ENCODE measurements at places on chromosomes 6 and 20.

DNA sequence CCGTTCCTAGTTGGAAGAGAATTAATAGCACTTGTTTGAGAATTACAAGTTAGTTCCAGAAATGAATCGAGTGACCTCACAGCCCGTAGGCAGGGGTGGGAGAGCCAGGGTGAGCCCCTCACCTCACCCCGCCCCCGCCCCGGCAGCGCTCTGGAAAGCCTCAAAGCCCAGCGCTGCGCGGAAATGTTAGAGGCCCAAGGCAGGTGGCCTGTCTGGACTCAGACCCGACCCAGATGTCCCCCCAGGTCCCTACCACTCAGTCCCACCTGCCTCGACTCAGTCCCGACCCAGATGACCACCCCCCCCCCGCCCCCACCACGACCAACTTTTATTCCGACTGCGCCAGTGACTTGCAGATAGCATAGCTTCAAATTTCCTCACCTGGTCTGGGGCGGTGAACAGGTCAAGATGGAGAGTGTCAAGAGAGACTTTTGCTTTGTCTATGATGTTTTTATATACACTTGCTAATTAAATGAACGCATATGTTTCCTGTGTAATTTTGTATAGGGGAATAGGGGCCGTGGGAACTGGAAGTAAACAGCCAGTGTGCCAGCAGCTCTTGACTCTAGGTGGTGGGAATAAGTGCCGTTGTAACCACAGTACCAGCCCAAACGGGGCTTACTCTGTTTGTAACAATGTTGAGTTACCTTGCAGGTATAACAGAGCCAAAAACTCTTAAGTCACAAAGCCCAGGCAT, 1.2 kb upstream of the PXDC1 start:
- DNase-seq: peak; percentile 82

GRCh38 chr6:130680116-130680515, 147.1 kb upstream of the SMLR1 start:
- DNase-seq: no peak

GRCh38 chr20:17298171-17298570, 71.3 kb downstream of the PCSK2 start:
- DNase-seq: no peak

DNA sequence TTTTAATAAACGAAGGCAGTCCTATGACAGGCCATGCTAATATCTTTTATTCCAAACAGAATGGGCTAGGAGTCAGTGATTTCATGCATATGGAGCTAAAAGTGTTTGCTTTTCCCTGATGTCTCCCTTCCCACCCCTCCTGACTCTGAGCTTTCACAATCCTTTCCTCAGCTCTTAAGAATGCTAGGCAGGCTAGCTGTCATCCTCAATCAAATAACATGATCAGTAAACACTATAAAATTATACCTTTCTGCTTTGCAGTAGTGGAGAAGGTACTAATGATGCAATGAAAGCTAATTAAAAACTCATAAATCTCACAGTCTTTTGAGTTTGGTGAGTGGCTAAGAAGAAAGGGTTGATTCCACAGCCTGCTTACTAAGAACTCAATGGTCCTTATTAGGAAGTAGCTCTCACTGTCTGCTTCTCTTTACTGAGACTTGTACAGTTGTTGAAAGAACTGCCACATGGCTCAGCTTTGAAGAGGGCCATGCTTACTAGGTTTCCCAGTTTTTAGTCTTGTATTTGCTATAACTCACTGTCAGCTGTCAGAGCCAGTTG, 250.9 kb upstream of the JAG1 start:
- DNase-seq: no peak

GRCh38 chr6:154370545-154370944, 13.9 kb upstream of the IPCEF1 start:
- no peak for DNase-seq

- no peak for DNase-seq
Observed at GRCh38 chr6:22821664-22822320, 252.4 kb downstream of the HDGFL1 start.

- no peak for DNase-seq
Observed at GRCh38 chr6:56961151-56961550, 6.2 kb downstream of the BEND6 start.

DNA sequence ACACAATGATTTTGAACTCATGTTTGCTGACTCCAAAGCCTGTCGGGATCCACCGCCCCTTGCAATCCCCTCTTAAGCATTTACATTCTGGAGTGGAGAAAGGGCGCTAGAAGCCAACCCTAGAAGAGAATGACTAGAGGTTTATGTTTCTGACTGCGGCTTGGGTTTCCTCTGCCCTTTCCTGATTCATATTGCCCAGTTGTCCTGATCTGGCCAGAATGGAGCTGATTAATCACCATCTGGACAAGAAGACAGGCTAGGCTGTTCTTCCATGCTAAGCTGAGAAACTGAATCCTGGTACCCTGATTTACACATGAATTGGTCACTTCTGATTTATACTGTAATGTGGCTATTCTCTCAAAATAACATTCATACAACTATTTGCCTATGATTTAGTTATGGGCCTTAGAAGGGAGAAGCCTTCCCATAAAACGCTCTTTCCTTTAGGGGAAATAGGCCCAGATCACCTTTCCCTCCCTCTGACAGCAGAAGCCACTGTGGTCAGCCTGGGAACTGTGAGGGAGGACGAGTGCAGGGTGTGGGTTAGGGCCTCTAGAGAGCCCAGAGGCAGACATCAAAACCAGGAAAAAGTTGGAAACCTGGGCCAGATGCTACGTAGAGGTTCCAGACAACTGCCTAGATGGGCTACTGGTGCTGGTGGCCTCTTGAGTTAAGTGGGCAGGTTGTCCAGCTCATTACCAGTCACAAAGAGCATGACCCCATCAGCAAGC, 199.2 kb upstream of the PRDM1 start:
- DNase-seq: no peak

DNA sequence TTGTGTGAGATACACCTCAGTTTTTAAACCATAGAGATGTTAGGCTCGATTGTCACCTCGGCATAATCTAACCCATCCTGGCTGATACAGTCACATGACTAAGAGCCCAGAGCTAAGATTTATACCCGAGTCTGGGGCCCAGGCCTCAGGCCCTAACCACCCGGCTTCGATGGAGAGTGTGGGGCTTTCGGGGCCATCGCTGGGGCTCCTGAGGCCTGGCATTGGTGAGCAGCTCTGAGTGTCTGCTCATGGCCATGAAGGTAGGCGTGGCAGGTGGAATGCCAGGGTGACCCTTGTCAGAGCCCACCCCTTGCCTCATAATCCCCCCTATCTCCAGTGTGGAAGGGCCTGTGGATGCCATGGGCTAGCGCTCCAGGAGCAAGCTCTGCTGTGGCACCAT, 164.3 kb downstream of the BMP7 start:
- DNase-seq: no peak

DNA sequence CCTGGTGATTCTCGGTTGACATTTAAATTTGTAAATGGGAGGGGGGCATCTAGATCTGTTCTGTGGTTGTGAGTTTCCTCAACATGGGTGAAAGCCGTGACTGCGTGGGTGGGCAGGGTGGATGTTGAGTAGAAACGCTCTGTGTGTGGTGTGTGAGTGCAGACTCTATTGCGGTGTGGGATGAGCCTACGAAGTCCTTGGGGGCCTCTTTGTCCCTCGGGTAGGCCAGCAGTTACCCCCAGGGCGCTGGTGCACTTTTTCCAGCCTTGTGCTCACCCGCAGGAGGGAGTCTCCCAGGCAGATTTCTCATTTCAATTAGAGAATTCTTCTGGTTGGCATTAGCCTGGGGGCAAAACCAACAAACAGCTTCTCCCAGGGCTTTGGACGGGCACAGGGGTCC, 10.6 kb downstream of the TOX2 start:
- no peak for DNase-seq

- DNase-seq: no peak
Observed at GRCh38 chr6:159594106-159594749, 98.8 kb downstream of the SOD2 start.

DNA sequence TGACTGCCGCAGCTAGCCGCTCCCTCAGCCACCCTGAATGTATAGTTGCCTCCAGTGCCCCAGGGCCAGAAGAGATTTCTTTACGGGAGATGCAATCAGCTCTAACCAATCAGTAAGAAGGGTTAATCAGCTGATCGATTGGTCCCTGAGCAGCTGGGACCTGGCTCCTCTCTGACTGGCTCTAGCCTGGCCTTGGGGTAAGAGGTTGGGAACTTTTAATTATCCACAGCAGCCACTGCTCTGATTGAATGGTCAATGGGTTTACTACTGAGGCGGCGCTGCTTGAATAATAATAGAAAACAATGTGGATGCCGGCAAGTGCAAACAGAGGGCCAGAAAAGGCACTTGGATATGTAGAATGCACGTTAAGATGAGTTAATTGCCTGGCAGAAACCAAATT, 99.8 kb downstream of the TFAP2A start:
- no peak for DNase-seq

DNA sequence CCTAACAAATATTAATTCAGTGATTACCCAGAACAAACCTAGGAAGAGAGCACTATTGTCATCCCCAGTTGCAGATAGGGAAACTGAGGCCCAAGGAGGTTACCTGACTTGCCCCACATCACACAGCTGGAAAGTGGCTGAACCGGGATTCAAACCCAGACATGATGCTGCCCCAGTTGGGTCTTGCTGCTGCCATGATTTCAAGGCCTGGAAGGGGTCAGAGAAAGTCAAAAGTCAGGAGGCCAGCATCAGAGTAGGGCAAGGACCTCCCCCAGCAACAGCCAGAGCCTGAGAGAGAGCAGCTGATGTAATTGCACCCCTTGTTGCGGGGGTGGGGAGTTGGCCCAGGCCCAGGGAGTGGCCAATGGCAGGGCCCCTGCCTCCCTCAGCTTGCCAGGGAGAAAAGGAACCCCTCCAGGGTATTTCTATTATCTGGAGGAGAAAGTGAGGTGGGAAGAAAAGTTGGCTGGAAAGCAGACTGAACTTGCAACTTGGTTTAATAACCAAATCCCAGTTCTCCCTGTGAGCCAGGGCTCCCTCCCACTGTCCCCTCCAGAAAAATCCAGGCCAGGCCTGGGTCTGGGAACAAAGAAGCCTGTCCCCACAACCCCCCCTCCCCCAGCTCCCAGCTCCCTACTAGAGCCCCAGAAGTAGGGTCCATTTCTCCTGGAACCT, 83.6 kb downstream of the MRPL14 start:
- DNase-seq: no peak

- DNase-seq: no peak
Observed at GRCh38 chr6:11232770-11233626, 530 bp upstream of the NEDD9 start.

DNA sequence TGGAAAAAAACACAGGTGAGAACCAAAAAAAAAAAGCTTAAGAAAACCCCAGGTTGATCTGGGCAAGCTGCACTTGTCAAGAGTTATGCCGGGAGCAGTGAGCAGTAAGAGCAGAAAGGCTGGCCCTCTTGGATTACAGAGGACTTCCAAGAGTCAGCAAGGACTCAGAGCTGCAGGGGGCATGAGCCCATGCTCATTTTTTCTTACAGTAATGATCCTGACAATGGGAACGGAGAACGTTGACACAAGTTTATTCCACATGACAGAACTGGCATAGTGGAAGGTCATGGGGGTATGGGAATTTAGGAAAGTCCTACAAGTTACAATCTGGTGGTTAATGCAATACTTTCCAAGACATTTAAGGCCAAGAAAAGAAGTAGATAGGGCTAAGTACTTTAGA, 256.6 kb downstream of the GMDS start:
- no peak for DNase-seq

DNA sequence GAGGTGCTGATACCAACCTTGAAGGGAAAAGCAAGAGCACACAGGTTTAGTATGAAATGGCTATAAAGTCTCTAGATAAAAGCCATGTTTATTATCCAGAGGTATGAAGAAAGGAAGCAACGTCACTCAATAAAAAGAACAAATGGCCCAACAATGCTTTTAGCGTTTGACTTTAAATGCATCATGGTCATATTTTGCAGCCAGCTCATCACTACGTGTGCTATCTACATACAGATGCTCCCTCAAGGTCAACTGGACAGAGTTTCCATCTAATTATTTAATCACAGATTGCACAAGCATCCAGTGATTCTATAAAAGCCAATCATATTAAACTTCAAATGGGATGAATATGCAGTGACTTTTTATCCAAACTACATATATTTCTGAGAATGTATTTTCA, 127.6 kb upstream of the SYNDIG1 start:
- DNase-seq: no peak

- DNase-seq: peak; percentile 26
Observed at GRCh38 chr20:58229198-58229798, 845 bp upstream of the ANKRD60 start.

GRCh38 chr20:61861858-61862257, 203.8 kb downstream of the TAF4 start:
- DNase-seq: no peak

DNA sequence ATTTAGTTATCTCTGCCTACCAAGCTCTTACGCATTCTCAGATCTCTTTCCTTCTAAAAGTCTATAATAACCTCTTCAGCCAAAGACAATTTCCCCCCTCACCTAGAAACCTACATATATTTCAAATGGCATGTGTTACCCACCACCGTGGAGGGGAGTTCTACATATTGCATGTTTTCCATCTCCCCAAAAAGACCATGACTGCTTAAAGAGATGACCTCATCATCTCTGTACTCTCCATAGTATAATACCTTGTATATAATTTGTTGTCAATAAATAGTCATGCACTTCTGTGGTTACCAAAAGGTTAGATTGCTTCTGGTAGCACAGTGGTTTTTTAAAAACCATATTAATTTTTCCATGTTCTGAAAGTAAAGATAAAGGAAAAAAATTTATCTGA, 148.4 kb downstream of the TBX18 start:
- no peak for DNase-seq

GRCh38 chr6:108953681-108954080, 105.5 kb downstream of the ARMC2 start:
- DNase-seq: no peak

GRCh38 chr6:43452896-43453295, 2.5 kb downstream of the DLK2 start:
- no peak for DNase-seq

GRCh38 chr20:17859002-17859615, 109.5 kb downstream of the SNX5 start:
- no peak for DNase-seq

DNA sequence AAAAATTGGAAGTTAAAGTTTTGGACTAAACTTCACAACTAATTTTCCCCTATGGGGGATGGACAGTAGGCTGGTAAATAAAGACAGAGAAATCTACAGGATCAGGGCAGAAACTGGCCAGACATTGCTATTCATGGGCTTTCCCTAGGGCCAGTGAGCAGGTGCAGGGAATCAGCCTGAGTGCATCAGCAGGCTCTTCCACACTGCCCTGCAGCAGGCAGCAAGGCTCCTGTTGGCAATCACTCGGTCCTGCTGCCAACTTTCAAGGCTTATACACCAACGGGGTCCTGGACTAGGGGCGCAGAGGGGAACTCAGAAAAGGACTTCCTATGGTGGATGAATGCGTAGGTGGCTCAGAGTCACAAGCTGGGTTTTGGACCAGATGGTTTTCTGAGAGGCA, 59.8 kb upstream of the NHSL1 start:
- no peak for DNase-seq

- DNase-seq: no peak
Observed at GRCh38 chr20:37901240-37901639, 1.7 kb upstream of the VSTM2L start.

DNA sequence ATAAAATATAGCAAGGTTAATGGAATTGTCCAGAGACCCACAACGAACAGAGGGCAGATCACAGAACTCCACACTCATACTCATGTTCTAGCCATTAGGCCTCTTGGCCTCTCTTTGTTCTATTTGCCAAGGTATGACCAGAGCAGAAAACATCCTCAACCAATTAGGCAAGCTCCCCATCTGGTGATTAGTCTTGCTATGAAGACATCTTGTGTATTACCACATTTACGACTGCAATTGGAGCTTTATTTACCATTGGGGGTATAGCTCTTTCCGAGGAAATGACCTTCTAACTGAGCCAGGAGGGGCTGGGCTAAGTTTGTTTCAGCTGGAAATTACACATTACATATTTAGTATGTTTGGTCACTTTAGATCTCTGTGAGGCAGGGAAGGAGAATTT, 593.9 kb downstream of the CD109 start:
- DNase-seq: no peak

Measured in sigmoid colon (tissue), 7 donors.